ENCODE measurements at places on chromosomes 2 and 18.

DNA sequence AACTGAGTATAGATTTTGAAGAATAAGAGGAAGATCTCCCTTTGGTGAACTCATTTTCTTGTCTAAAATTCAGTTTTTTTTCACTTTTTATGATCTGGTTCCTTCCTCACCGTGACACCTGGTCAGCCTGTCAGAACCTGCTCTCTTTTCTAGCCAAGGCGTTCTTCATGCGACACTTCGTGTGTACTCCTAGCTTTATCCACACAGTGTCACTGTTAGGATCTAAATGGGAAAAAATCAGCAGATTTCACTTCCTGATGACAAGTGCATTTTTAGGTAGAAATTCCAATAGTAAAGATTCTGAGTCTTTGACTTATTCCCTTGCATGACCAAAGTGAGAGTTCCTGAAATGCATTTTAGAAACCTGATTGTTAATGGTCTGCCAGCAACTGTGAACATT is 89.8 kb downstream of the KLHL14 start:
- no peak for DNase-seq

GRCh38 chr18:23798249-23798648 is 109.0 kb downstream of the LAMA3 start:
- no peak for DNase-seq

- DNase-seq: no peak
These were observed 94.2 kb downstream of the NEB start for GRCh38 chr2:151640087-151640486.

DNA sequence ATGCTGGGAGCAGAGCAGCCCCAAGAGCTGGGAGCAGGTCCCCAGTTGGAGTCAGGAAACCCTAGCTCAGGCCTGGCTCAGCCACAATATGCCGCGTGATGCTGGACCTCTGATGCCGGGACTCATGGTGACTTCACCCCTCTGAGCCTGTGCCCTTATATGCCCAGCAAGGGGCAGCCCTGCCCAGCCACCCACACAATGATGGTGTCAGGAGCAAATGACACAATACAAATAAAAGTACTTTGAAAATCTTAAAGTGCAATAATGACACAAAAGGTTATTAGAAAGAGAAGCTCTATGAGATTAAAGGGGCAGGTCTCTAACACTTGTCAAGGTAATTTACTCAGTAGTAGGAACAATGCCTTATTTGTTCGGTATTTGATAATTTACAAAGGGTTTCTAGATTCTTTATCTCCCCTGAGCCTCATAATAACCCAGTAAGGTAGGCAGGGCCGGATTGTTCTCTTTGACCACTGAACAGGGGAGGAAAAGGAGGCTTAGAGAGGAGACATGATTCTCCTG is 18.3 kb upstream of the KIF3C start:
- DNase-seq: no peak

DNA sequence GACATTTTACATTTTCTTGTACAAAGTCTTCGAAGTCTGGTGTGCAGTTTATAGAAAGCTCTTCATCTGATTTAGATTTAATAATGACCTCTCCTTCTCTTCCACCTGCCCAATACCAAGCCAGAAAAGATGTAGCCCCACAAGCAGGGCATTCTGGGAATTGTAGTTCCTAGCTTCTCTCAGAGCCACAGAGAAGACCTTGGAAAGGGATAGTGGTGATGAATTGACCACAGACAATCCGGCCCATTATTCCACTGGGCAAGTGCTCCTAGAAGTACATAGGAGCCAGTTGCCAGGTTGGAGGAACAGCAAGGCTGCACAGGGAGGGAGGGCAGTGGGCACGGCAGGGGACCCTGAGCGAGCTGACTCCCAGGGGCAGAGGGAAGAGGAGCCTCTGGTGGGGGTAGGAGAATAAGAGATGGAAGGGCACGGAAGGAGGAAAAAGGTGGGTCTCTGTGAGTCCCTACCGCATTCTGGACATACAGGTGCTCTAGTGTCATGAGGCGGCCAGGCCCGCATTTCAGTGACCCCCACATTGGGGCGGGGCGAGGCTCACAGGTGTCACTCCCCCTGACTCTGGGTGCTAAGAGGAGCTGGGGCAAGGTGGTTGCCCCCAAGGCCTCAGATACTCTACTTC is 152.5 kb upstream of the HAAO start:
- no peak for DNase-seq

DNA sequence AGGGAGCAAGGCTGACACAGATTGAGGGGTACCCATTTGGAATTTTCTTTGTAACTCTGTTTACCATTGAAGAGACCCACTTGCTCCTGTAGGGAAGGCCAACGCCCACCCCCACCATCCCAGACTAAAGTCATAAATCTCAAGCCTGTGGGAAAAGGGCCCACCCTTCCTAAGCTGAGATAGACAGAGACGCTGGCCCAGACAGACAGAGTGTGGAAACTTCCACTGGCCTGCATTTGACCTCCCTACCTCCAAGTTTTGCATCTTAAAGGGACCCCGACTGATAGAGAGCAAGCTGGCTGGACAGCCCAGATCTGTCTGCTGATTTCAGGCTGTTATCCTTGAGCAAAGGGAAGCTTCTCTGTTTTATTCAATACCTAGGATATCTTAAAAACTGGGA is 48.2 kb upstream of the SLC14A2 start:
- DNase-seq: no peak

DNA sequence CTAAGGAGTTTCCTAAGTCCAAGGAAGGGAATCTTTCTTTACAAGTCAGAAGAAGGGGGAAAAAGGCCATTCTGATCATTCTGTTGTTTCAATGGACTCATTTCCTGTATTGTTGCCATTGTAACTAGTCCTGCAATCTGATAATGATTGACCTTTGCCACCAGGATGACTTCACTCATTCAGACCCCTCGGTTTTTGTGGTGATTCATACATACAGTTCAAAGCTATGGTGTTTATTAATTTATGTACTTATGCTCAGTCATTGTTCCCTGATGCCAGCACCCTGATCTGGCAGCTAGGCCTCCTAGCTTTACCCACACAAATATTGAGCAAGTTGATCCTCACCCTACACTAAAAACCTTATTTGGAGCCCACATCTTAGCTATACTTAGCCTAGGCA is 57.6 kb upstream of the ZNF519 start:
- no peak for DNase-seq

Measured in stimulated activated CD4-positive, alpha-beta T cell treated with anti-CD3 and anti-CD28 coated beads, Interleukin-1b, Interleukin-23, amount 100 ng/mL, for 4 hours (primary cell).